ENCODE measurements at places on chromosomes 7 and 10.
A peak's percentile ranks its signal among the peaks of the same experiment; 100 is the strongest.

GRCh38 chr7:134847851-134848588 lies 68.6 kb downstream of the CALD1 start:
- DNase-seq = no peak

DNA sequence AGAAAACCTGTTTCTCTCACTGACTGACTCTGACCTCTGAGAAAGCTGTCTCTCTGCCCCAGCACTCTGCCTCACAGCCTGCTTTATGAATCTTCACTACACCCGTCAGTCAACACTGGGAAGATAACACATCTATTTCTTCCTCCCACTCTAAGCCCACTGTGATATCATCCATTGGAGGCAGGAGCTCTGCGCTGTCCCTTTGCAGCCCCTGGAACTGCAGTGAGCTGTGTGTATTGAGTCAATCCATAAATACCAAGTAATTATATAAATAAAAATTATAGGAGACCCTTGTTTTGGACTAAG lies 17.2 kb upstream of the FXYD4 start:
- no peak for DNase-seq

DNA sequence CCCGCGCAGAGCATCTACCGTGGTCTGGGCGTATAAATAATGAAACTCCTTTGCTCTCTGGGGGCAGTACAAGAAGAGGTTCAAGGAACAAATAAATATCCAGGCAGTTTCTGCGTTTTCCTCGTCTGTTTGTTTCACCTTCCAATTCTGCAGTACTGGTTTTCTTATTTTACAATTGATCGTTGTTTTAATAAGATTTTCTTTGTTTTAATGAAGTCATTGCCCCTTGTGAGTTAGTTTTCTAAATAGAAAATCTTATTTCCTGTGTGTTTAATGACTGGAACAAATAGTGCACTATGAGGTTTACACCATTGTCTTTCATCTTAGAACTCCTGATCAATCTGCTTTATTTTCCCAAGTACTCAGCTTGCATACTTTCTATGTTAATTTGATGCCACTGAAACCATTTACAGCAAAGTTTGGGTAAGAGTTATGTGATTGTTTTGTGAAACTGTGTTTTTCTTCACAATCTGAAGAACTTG lies 1.2 kb downstream of the PLEKHA1 start:
- no peak for DNase-seq

DNA sequence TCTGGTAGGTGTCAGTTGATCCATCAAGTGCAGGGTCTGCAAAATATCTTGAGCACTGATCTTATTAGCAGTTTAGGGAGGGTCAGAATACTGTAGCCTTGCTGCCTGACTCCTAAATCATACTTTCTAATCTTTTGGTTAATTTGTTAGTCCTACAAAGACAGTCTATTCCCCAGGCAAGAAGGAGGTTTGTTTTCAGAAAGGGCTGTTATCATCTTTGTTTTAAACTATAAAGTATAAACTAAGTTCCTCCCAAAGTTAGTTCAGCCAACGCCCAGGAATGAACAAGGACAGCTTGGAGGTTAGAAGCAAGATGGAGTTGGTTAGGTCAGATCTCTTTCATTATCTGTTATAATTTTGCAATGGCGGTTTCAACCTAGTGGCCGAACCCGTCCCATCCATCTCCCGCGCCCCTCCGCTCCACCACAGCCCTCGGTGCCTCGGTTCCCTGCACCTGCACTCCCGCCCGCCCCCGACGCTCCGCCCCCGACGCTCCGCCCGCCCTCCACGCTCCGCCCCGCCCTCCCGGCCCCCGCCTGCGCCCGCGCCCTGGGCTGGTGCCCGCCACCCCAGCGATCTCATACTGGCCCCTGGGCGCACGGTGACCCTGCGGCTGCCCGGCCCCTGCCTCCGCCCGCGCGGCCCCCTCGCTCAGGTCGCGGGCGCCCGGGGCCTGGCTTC lies at the start of gene ADCK2:
ADCK2 (plus strand) TSS at position 564 of the 681 bp plus-strand sequence. CDS start 386 bp downstream, outside the sequence.
- DNase-seq = peak; percentile 50

DNA sequence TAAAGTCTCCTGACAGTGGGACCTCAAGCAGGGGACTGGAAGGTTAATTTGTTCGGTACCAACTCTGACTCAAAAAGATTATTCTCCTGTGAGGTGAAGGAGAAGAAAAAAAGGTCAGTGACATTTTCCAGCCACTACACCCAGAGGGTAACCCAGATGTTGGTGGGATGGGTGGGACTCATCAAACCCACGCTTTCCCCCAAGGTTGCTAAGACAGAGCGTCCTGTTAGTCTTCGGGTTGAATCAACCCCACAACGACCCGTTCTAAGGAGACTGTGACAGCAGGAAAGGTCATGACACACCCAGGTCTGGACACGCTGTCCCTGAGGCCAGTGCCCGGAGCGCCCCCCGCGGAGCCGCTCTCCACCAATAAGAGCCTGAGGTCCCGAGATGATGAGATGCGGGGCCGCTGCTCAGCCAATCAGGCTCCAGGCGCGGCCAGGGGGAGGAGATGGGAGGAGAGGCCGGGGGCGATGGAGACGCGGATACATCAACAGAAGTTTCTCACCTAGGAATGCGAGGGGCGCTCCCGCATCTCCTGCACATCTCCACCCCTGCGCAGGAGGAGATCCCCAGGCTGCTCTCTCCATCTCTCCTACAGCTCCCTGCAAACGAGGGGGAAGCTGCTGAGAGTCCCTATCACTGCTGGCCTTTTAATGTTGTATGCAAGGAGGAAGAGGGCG lies at the start of gene WNT16:
WNT16 (plus strand) TSS at position 493 of the 683 bp plus-strand sequence. CDS start 293 bp downstream, outside the sequence.
- DNase-seq = no peak

DNA sequence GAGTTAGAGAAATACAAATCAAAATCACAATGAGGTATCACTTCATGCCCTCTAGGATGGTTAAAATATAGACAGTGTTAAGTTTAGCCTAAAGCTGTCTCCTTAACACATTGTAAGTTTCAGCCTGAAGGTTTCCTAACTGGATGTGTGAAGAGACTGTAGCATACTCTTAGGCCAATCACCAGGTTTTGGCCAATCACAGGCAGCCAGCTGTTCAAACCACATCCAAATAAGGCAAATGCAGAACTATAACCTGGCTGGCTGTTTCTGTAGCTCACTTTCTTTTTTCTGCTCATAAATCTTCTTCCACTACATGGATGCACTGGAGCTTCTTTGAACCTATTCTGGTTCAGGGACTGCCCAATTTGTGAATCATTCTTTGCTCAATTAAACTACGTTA lies 19.7 kb downstream of the ESYT2 start:
- no peak for DNase-seq

- no peak for DNase-seq
Observed at GRCh38 chr7:141232286-141233051, 158.6 kb downstream of the TMEM178B start.

DNA sequence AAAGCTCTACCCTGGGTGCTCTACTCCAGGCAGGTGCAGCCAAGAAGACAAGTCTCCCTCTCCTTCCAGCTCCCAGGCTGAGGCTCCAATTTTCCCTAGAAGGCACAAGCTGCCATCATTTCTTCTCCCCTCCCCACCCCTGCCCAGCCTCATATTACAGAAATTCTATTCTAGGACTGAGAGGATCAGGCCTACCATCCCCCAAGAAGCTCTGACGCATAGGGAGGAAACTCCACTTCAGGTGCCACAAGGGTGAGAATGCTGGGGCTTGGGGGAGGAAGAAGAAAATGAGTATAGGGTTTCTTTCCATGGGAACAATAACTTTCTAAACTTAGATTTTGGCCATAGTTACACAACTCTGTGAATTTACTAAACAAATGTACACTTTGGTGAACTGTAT lies 35.3 kb downstream of the FEZF1 start:
- DNase-seq = no peak

- no peak for DNase-seq
Observed at GRCh38 chr10:102504179-102504975, 605 bp downstream of the SUFU start.

- no peak for DNase-seq
Observed at GRCh38 chr10:46006219-46006618, 24.2 kb downstream of the NCOA4 start.

DNA sequence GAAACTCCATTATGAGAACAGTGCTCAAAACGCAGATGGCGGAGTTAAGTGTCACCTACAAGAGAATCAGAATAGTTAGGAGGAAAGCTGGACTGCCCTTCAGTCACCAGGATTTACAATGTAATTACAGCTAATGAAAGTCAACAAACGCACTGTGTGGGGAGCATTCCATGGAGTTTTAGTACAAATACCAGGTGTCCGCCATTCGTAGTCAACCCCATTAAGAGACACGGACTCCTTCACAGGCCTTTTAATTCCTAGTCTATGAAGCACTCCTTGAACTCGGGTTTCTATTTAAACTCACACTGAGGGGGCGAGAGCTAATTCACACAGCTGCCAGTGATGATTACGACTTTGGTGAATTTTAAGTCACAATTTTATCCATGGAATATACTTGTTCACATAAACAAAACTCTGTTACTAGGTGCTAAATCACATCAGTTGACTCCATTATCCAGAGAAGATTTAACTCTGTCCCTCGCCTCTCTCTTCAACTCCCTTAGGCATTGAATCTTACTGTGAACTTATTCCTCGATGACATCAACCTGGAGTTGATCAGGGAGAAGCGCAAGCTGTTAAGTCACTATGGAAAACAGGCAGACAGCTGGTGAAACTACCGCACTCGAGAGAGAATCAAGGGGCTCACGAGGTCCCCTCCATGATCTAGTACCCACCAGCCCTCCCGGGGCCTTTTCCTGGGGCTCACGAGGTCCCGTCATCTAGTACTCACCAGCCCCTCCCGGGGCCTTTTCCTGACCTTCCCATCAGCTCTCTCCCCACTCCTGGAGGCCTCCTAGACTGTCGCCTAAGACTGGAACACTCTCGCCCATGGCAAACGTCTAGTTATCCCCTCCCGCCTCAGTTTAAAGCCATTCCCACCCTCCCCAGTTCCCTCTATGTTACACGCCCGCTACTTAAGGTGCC lies 1.5 kb downstream of the ZFAND2A start:
- DNase-seq = no peak

DNA sequence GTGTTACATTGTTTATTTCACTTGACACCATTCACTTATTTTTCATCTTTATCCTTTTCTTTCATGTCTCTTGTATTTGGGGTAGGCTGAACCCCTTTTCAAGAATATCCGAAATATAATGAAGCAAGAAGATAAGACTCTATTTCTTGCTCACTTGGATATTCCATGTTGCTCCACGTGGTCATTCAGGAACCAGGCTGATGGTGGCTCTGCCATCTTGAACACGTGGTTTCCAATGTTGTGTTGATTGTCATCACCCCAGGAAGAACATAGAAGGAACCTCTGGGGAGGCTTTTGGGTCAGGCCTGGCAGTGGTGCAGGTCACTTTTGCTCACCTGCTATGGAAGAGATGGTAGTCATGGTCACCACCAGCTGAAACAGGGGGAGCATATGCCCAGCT lies 9.3 kb upstream of the GALNTL5 start:
- DNase-seq = no peak

DNA sequence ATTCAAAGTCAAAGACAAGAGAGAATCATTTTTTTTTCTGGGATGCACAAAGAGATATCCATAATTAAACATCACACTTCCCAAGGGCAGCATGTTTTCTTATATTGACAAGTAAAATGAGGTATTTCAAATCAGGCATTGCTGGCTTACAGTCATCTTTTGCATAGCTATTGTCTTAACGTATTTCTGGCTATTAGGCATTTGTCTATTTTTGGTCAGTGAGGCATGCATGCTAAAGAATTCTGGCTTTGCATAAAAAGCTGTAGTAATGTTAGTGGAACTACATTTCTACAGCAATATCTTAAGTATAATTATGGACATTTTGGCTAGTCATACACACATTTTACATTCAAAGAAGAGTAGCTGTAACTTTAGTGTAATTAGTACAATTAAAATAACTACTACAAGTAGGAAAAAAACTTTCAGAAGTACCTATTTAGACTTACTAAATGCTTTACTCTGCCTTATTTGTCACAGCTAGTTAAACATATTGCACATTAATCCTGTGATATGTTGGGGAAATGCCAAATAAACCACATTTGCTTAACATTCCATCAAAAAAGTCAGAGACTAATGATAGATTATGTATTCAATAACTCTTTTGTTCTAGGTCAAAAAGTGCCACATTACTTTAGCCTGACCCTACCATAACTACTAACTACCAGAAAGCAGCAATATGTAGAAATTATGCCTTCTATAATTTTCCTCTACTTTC lies 76.4 kb downstream of the RELN start:
- no peak for DNase-seq

GRCh38 chr7:118352867-118353453 lies 128.5 kb downstream of the ANKRD7 start:
- DNase-seq = no peak

- DNase-seq = no peak
Observed at GRCh38 chr7:25646726-25647413, 418.6 kb upstream of the NPVF start.

- no peak for DNase-seq
Observed at GRCh38 chr7:1883834-1884582, 213.9 kb downstream of the ELFN1 start.

- no peak for DNase-seq
Observed at GRCh38 chr7:73652541-73652949, 15.1 kb upstream of the VPS37D start.

- peak; percentile 64 for DNase-seq
Observed at GRCh38 chr7:99616359-99617191, at the start of gene ZSCAN25. TSS of gene ZSCAN25 (plus strand) at chr7:99616946. CDS start at chr7:99619607, 2,661 bp downstream.

DNA sequence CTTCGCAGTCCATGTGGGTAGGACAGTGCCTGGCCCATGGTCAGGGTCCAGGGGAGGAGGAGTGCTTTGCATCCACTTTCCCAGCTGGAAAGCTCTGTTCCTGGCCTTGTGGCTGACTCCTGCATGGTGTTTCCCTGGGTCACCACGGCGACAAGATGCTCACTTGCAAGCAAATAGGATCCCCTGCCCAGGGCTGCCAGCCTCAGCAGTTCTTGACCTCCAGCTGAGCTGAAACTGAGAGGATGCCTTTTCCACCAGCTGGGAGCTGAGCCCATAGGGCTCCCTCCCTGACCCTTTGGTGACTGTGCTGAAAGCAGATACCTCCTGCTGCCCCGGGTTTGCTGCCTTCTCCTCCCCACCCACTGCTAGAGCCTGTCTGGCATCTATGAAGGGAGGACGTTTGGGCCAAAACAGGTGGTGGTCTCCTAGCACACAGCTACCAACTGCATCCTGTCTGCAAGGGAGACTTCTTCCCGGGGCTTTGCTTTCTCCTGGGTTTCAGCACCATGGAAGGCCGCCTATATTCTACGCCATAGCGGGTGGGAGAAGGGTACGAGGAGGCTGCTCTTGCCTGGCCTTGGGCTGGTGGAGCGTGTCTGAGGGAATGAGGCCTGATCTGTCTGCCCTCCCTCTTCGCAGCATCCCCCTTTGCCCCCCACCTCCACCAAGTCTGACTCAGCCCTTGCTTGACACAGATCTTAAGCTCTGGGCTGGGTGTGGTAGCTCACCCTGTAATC lies 34.4 kb downstream of the UBTD1 start:
- no peak for DNase-seq

GRCh38 chr10:122525788-122526187 lies 34.8 kb upstream of the DMBT1 start:
- no peak for DNase-seq

All from stimulated activated CD8-positive, alpha-beta memory T cell treated with anti-CD3 and anti-CD28 coated beads, Interleukin-15, amount 100 ng/mL, for 4 hours (primary cell).